ENCODE measurements at places on chromosomes 7 and 10.

- DNase-seq, result no peak
Observed at GRCh38 chr10:47165711-47166404, 134.1 kb upstream of the GDF10 start.

- no peak for DNase-seq
Observed at GRCh38 chr10:51700228-51700817, 928 bp upstream of the CSTF2T start.

DNA sequence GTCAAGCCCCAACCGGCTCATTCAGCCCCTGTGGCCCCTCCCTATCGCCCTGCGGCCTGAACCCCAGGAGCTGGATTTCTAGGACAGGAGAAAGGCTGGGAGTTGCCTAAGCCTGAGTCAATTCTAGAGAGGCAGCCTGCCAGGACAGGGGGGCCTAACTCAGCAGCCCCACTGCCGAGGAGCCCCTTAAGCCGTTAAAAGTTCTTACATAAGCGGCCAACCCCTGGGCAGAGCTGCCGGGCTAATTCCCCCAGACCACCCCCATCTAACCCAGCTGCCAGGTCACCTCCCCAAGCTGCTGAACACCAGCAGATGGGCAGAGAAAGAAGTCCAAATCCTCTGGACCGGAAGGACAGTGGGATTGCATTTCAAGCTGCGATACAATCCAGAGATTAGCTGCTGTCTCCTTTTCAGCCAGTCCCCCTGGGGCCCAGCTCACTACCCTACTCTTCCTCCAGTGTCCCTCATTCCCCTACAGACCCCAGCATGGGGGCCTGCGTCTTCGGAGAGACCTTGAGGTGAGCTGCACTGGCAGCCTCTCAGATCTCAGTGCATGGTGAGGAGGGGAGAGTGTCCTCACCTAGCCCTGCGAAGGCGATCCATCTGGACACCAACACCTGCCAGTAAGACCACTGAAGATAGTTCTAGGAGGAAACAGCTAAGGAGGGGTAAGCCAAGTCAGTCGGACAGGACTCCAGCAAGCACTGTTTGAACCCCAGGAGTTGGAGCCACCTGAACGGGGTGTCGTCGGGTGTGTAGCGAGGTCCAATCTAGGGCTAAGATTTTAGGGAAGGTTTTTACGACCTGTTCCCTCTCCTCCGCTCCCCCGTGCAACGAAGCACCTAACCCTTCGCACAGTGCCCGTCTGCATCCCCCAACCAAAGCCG, 830 bp downstream of the IMPDH1 start:
- no peak for DNase-seq

GRCh38 chr7:66642186-66642585, 13.5 kb downstream of the KCTD7 start:
- DNase-seq, result no peak
